ENCODE measurements at places on chromosomes 1 and 21.

DNA sequence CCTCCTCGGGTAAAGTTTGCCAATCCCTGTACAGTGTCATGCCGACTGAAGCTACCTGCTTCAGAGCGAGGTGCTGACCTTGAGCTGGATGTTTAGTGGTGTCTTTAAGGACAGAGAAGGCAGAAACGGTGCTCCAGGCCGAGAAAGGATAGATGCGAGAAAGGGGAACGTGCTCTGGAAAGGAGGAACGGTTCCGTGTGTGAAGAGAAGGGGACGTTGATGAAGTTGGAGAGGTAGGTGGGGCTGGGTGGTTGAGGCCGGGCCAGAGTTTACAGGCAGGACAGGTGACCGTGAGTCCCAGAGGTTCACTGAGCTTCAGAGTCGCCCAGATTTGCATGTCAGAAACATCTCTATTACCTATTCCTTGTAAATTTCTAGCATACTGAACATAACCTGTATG, 90.7 kb downstream of the SCCPDH start:
- no peak for DNase-seq

DNA sequence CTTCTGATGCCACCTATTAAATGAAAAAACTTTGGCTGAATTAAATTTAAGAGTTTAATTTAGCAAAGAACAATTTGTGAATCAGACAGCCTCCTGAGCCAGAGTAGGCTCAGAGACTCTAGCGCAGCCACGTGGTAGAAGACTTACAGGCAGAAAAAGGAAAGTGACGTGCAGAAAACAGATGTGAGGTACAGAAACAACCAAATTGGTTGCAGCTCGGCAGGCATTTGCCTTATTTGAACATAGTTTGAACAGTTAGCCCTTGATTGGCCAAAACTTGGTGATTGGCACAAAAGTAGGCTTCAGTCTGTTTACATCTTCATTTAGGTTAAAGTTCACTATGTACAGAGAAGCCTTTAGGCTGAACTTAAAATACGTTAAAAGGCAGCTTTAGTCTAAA, 22.9 kb downstream of the TCP10L start:
- no peak for DNase-seq

DNA sequence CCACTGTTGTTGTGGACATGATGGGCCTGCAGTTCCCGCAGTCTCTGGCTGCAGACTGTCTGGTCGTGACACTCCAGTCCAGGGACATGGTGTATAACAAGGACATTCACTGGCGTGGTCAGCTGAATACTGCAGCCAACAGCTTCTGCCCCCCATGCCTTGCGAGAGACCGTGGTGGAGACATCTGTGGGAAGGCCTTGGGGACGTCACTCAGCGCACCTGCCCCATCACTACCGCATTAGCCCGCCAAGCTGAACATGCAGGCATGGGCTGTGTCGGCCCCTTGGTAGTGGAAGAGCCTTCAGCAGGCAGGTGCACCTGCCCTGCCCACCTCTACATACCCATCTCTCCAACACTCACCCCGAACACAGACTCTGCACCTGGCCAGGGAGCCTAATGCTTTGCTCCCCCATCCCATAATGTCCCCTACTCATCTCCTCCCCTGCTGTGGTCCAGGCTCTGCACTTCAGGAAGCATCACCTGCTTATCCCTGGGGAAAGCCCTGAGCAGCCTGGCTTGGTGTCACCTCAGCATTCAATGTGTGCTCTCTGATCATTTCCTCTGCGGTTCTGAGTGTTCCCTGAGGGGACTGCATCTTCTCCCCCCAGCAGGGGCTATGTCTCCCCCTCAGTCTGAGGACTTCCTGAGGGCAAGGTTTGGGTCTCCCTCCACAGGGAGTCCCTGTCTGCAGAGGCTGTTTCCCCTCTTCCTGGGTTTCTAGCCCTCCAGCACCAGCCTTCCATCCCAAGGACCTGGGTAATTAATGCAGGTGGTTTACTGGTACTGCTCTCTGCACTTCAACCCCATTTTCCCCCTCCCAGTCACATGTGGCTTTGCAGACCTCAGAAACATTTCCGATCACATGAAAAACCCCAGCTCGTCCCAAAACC, 3.2 kb downstream of the PGLYRP4 start:
- no peak for DNase-seq

DNA sequence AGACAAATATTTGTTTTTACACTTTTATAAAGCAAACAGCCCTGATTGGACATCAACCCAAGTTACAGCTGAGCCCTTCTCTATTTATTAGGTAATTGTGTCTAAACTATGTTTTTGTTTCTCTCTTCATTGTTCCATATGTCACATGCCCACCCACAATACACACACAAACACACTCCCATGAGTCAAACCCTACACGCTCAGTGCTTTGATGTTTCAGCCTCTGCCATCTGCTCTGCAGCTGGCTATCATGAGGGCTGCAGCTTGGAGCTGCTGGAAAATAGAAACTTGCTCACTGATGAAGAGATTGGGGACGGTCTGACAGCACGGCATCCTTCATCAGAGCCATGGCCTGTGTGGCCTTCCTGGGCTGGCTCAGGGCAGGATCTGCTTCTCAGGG, 41.7 kb downstream of the PSMG1 start:
- no peak for DNase-seq

DNA sequence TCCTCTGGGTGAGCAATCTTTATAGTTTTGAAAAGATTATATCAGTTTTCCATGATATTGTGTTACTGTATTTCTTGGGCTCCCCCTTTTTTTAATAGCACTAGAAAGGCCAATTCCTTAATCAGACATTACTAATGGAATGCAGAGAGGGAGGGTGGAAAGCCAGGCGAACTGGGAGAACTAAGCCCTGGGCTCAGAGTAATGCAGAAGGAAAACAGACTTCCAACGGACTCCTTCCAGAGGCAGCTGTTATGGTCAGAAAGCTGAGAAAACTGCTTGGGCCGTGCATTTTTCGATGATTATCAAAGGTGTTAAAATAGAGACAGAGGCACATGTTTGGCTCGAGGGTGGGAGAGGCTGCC, 206.3 kb downstream of the FOXD2 start:
- no peak for DNase-seq

All from nucleus accumbens (tissue), 56 donors.